ENCODE measurements at places on chromosomes 16 and 17. TPM values are rescaled to one million over a fixed set of nuclear protein-coding genes. Genes with fewer than 3 reads are reported as not detected.

DNA sequence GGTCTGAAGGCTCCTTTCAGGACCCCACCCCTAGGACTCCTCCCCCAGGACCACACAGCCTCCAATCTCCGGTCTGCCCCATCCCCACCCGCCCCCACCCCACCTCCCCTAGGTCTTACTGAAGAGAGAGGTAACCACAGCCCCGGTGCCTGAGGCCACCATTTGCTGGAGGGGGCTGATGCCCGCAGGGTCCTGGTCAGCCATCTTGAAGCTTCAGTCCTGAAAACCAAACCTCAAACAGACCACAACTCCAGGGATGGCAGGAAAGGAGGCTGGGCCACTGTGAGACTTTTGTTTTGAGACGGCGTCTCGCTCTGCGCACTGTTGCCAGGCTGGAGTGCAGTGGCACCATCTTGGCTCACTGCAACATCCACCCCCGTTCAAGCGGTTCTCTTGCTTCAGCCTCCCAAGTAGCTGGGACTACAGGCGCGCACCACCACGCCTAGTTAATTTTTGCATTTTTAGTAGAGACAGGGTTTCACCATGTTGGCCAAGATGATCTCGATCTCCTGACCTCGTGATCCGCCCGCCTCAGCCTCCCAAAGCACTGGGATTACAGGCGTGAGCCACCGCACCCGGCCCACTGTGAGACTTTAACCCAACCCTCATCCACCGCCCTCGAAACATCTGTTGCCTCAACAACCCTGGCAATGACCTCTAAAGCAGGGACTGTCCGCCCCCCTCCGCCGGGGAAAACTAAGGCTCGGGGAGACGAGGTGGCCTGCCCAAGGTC, 1.1 kb downstream of the SLC25A39 start:
- peaks cover 21% of the 10 kb centered on the region for H3K4me1 ChIP-seq
- no peak for DNase-seq
- H3K27ac ChIP-seq = no peak overlapping the region
- peak overlapping the region; percentile 81 for H3K4me3 ChIP-seq
- peaks cover 16% of the 10 kb centered on the region for H3K36me3 ChIP-seq
- no peaks in the 10 kb centered on the region for H3K27me3 ChIP-seq

DNA sequence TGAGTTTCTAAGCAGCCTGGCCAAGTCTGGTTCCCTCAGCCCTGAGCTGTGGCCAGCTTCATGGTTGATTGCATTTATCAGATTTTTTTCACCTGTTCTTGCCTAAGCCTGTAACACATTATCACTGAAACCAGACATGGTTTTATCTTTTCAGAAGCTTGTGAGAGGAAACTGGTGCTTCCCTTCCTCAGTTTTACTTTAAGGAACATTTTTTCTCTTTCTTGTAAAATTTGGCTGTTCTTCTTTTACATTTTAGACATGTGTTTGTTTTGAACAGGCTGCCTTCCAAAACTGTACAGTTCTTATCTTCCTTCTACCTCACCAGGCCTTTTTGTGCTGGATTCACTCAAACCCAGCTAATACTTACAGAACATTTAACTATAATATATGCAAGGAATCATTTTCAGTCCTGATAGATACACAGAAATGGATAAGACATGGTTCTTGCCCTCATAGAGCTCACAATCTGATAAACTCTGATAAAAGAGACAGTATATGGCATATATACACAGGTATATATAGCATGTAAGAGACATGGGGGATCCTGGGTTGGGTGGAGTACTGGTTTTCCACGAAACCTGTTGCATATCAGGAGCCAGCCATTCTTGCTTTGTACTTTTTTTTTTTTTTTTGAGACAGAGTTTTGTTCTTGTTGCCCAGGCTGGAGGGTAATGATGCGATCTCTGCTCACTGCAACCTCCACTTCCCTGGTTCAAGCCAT, 44.5 kb downstream of the ZNRF1 start:
- no peak for DNase-seq
- peaks cover 4% of the 10 kb centered on the region for H3K4me1 ChIP-seq
- H3K36me3 ChIP-seq = peaks cover 2% of the 10 kb centered on the region

The IGSF6 gene
- 0.12 TPM for total RNA-seq

The ABCA6 gene
- total RNA-seq = not detected

All from activated CD4-positive, alpha-beta memory T cell treated with anti-CD3 and anti-CD28 coated beads for 36 hours (primary cell).